ENCODE measurements at places on chromosomes 16 and 17. TPM values are rescaled to one million over a fixed set of nuclear protein-coding genes. Genes with fewer than 3 reads are reported as not detected.

Gene ANKS4B
- total RNA-seq = 25.1 TPM

GRCh38 chr16:71916397-71916920 lies 21.1 kb downstream of the IST1 start:
- DNase-seq = no peak

DNA sequence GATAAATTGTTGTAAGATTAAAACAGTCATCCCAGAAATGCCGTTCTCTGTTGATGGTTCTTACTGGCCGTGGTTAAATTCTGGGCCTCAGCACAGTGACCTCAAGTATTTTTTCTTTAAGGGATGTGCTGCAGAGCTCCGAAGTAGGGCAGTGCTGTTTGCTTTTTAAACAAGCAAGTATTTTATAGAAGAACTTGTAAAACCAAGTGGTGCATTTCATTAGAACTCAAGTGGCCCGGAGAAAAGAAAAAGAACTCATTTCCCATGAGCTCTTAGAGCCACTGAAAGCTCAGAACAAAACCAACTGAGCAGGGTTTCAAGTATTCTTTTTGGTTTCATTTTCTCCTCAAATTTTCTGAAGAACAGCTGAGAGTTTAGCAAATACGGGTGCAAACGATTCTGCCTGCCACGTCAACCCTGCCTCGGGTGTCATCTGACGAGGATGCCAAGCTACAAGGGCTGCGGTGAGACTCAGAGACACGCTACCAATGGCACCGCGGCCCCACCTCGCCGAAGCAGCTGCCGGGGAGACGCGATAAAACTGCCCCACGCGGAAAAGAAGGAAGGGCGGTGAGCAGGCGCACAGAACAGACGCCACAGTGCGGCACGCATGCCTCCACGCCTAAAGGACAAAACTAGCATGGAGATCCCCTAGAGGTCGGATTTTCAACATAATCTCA lies 6.3 kb downstream of the LMF1 start:
- no peak for DNase-seq

DNA sequence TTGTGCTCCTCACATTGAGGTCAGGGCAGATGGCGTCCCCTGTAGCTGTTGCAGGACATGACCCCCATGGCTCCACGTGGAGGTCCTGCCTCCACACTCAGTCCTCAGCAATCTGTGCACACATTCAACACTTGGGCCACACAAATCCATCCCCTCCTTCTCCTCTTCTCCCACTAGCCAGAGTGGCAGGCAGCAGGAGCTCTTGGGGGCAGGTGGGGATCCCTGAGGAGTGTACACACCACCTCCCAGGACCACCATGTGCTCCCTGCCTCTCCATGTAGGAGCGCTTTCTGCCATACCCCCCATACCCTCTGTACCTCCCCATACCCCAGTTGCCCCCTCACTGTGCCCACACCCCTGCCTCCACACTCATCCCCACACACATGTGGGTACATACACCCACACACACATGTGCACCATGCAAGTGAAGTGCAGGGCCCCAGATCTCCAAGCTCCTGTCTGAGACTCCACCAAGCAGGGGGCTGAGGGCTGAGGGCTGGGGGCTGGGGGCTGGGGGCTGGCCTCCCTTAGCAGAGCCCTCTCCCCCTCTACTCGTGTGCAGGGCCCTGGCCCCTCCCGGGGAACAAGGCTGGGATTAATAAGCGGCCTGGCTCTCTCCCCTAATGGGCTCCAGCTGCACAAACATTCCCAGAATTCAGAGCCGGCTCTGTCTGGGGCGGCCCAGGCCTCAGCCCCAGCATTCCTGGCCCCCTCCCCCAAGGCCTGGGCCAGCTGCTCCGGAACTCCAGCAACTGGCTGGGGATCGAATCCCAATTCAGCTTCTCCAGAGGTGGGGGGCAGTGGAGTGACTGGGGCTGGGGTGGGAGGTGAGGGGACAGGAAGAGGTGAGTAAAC lies 48.2 kb upstream of the MEIOC start:
- DNase-seq = no peak

DNA sequence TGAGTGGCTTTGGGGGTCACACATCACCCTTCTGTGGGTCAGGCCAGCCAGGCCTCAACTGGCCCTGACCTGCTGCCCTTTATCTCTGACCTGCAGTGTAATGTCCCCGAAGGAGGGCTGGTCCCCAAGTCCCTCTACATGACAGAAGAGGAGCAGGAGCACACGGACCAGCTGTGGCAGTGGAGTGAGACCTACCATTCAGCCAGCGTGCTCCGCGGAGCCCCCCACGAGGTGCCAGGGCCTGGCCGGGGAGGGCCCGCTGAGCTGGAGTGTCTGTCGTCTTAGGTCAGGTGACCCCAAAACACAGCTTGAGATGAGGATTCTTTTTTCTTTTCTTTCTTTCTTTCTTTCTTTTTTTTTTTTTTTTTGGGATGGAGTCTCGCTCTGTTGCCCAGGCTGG lies 26.5 kb downstream of the NAGPA start:
- DNase-seq = no peak

DNA sequence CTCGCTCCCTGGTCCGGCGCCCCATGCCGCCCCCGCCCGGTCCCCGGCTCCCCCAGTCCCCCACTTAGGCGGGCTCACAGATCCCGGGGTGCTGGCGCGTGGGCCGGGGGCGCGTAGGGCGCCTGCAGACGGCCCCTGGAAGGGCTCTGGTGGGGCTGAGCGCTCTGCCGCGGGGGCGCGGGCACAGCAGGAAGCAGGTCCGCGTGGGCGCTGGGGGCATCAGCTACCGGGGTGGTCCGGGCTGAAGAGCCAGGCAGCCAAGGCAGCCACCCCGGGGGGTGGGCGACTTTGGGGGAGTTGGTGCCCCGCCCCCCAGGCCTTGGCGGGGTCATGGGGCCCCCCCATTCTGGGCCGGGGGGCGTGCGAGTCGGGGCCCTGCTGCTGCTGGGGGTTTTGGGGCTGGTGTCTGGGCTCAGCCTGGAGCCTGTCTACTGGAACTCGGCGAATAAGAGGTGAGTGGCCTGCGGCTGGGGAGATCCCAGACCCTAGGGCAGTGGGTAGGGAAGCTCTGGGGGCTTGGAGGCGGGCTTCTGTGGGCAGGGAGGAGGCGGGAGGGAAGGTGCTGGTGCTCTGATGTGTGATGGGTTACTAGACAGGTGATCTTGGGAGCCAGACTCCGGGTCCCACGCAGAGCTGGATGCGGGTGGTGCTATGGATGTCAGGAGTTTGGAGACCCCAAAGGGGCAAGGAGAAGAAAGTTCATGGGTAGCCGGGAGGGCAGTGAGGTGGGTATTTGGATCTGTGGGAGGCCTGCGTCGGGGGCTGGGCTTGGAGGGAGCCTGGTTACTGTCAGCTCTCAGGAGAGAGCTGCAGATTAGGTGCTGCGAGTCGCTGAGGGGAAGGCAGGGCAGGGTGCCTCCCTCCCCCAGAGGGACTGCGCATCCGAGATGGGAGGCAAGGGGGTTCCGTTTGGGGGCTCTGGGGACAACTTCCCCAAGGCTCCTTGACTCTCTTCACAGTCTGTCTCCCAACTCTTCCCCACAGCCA lies 560 bp downstream of the EFNB3 start:
- DNase-seq = no peak

DNA sequence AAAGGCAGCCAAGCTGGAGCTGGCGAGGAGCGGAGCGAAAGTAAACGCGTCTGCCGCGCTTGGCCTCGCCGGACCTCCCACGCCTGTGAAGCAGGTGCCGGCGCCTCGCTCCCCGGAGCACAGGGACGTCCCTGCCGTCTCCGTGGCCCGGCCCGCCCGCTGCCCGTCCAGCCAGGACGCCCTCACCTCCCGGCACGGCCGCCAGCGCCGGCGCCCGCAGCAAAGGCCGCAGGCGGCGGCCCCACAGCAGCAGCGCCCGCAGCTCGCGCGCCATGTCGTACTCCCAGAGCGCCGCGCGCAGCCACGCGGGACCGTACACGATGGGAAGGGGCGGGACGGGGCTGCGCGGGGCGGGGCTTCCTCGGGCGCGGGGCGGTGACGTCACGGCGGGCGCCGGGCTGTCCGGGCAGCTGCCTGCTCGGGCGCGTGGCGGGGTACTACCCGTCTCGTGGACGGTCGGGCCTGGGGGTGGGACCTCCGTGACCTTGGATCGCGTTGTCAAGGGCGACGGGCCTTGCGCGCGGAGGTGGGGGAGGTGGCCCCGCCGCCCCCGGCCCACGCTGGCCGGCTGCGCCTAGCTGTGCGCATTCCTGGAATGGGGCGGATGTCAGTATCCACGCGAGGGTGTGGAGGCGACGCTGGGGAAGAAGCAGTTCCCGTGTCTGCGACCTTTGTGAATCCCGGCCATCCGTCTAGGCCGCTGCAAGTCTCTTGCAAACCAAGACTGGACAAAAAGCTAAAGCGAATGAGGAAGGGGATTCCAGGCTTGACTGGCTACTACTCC lies at the start of gene TRAP1:
Gene TRAP1, minus strand, starts transcription at position 290 of the 784 bp plus-strand sequence. Its CDS starts 16 bp downstream, at position 274.
- peak; percentile 92 for DNase-seq

DNA sequence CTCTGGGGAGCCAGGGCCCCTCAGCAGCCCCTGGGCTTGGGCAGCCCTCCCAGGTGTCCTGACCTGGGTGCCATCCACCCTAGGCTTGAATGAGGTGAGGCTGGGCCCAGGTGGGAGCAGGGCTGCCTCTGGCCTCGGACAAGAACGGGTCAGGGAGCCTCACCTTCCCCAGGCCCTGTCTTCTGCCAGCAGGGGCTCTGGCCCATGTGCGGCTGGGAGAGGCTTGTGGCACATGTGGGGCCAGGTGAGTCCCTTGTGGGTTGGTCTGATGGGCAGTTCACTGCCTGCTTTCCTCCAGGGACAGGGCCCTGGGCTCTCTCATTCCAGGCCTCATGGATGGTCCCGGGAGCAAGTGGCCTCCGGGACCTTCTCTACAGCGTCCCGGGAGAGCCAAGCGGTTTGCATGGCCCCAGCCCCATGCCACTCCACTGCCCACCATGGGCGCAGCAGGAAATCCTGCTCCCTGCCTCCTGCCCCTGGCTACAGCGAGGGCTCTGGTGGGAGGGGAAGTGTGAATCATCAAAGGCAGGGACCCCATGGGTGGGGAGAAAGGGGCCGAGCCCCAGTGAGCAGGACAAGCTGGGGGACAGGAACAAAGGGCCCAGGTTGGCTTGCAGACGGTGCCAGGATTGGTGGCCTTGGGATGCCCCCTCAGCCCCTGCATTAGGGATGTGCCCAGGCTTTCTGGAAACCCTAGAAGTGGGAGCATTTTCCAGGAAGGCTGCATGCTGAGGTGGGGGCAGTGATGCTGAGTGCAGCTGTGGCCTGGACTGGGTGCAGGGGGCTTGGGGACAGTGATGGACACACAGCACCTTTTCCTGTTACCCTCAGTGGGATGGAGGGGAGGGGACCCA lies 12.2 kb downstream of the VASN start:
- DNase-seq = no peak

GRCh38 chr16:81237942-81238295 lies 570 bp upstream of the BCO1 start:
- DNase-seq = no peak

GRCh38 chr16:4272114-4272956 lies 488 bp downstream of the TFAP4 start:
- DNase-seq = peak; percentile 42

Gene SLC5A2
- total RNA-seq = 3.7 TPM

Gene OR1D5
- total RNA-seq = not detected

DNA sequence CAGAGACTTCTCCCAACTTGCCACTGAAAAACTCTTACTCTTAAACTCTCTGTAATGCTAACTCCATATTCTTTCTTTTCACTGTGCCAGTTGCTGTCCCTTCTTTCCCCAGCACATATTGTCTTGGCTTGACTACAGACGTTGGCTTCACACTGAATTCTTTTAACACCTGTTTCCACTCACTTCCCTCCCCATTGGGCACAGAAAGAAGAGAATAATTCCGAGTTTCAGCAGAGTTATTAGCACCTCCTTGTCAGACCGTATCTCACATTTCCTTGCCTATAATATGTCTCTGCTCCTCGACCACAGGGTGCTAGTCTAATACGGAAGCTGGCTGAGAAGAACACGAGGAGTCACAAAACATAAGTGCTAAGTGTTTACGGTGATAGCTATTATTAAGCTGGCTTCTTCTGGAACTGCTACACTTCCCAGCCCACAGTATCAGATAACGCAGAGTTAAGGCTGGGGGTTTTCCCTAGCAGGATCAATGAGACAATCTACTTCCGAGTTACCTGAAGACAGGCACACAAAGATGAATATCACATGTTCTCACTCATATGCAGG lies 188.5 kb upstream of the CDH8 start:
- DNase-seq = no peak

- no peak for DNase-seq
Observed at GRCh38 chr17:47707056-47707804, 13.3 kb downstream of the TBKBP1 start.

GRCh38 chr17:34902831-34903547 lies 58.3 kb downstream of the CCT6B start:
- no peak for DNase-seq

- no peak for DNase-seq
Observed at GRCh38 chr16:31861455-31861854, 12.2 kb upstream of the ZNF267 start.

GRCh38 chr17:81221371-81221841 lies 1.4 kb downstream of the CEP131 start:
- no peak for DNase-seq
